ENCODE measurements at places on chromosomes 1 and 21.
A peak's percentile ranks its signal among the peaks of the same experiment; 100 is the strongest.

GRCh38 chr21:27104846-27105431 lies 138.1 kb upstream of the ADAMTS5 start:
- peak; percentile 20 for DNase-seq

DNA sequence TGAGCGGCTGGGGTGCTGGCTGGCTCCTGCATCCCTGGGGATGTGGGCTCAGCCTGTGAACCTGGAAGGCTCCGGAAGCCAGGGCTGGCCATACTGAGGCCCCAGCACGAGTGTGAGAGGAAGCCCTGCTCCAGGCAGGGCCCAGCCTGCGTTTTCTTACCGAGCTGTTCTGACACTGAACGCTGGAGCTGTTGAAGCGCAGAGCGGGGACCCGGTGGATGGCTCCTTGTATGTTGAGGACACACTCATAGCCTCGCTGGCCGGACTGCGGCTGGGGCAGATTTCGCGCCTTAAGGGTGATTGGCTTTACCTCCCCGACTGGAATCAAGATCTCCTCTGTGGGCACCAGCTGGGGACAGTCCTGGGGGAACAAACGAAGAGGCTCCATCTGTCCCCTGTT lies 160.0 kb downstream of the PLXNA2 start:
- DNase-seq, result no peak

DNA sequence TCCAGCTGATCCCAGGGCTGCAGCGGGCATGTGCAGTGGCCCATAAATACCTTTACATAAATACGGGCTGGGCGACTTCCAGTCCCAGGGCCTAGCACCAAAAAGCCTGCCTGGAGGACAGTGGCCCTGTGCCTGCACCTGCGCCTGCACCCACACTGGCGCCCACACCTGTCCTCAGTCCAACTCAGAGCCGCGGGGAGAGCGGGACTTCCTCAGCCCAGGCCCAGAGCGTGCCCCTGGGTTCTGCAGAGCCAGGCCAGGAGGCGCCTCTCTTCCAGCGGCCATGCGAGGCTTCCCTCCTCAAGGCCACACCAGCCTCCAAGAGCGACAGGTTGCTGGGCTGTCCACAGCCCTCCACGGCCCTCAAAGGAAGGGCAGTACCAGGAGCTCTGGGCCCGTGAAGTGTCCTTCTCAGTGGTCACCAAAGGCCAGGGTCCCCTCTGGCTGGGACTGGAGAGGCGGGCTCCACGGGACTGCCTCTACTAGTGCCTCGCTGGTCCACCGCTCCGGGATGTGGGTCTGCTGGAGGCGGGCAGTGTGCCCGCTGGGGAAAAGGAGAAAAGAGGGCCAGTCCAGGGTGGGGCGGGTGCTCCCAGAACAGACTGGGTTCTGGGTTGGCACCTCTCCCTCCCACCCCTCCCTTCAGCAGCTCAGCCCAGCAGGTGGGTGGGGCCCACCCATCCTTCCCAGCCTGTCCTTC lies 35.7 kb downstream of the ARHGEF16 start:
- no peak for DNase-seq

DNA sequence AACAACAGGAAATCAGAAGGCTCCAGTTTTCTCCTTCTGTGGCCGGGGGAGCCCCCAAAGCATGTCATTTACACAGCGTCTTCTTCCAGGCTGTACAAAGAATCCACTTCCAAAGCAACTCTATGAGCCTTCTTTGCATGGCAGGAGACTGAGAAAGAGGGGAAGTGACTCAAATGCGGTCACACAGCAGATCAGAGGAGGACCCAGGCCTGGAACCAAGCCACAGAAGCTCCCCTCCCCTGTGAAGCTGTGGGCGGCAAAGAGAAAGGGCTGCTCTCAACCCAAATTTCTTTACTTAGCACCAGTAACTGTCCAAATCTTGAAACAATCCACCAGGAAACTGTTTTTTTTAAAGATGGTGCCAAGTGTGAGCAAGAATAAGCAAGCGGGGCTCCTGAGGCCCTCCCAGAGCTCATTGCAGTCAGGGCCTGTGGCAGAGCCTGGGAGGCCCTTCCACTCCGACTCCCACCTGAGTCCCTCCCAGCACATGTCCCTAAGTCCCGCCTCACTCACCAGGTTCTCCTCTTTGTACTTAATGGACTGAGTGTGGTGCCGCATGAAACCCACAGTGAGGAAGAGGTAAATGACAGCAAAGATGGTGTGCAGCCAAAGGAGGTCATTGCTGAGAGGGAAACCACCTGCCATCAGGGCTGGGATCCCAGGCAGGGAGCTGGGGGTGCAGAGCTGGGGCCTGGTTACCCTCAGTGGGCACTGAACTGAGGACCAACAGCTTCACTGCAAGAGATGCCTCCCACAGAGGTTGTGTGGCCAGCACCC lies 15.9 kb downstream of the TMEM63A start:
- DNase-seq, result no peak

GRCh38 chr1:171173069-171173468 lies 12.0 kb upstream of the FMO2 start:
- no peak for DNase-seq

GRCh38 chr1:156123356-156124196 lies 9.1 kb downstream of the LMNA start:
- DNase-seq, result peak; percentile 97

DNA sequence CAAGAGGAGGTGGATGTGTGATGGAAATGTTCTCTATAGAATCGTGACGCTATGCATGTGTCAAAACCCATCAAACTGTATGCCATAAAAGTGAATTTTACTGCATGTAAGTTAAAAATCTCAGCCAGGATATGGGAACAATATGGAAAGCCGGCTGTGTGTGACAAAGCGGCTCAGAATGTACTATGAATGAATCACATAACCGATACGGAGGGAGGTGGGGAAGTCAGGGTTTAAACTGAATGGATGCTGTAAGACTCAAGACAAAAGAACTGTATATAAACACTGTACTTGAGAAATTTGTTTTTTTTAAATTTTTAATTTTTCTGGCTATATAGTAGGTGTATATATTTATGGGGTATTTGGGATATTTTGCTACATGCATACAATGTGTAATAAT lies 111.6 kb upstream of the PDE4B start:
- DNase-seq, result no peak

DNA sequence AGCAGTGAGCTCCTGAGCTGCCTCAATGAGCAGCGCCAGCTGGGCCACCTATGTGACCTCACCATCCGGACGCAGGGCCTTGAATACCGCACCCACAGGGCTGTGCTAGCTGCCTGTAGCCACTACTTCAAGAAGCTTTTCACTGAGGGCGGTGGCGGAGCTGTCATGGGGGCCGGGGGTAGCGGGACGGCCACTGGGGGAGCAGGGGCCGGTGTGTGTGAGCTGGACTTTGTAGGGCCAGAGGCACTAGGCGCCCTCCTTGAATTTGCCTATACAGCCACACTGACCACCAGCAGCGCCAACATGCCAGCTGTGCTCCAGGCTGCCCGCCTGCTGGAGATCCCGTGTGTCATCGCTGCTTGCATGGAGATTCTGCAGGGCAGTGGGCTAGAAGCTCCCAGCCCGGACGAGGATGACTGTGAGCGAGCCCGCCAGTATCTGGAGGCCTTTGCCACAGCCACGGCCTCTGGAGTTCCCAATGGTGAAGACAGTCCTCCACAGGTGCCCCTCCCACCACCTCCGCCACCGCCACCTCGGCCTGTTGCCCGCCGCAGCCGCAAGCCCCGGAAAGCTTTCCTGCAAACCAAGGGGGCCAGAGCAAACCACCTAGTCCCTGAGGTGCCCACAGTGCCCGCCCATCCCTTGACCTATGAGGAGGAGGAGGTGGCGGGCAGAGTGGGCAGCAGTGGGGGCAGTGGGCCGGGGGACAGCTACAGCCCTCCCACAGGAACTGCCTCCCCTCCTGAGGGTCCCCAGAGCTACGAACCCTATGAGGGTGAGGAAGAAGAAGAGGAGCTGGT lies 12.3 kb downstream of the ZBTB7B start:
- no peak for DNase-seq

GRCh38 chr1:234369784-234370183 lies 3.5 kb upstream of the COA6 start:
- DNase-seq, result peak; percentile 25

DNA sequence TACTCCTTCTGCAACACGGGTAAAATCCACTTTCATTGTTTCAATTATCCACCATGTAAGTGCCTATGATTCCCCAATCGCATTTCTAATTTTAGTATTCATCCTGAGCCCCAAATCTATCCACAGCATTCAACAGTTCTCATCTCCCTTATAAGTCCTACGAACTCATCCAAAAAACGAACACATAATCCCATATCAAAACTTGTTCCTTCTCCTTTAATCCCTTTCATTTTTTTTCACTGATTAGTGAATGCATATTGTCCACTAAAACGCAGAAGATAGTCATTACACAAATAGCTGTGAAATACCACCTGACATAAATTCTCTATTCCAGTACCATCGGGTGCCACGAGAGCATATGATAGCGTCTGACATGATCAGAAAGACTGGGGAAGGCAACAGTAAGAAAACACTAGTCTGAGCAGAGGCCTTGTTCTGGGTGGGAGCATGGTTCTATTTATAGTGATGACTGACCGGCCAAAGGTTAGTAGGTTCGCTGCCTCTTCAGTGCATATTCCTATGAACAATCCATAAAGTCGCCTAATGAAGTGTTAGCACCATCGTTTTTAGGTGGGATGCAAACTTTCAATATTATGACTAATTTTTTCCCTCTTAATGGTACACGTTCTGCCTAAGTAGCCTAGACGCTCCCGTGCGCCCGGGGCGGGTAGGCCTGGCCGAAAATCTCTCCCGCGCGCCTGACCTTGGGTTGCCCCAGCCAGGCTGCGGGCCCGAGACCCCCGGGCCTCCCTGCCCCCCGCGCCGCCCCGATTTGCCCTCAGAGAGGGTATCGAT lies 648 bp downstream of the ATP5PF start:
- DNase-seq, result peak; percentile 46

GRCh38 chr1:179881642-179882252 lies 338 bp upstream of the TOR1AIP1 start:
- no peak for DNase-seq

All from DMS53 (cell line).